ENCODE measurements at places on chromosomes 4 and X.
A peak's percentile ranks its signal among the peaks of the same experiment; 100 is the strongest.

DNA sequence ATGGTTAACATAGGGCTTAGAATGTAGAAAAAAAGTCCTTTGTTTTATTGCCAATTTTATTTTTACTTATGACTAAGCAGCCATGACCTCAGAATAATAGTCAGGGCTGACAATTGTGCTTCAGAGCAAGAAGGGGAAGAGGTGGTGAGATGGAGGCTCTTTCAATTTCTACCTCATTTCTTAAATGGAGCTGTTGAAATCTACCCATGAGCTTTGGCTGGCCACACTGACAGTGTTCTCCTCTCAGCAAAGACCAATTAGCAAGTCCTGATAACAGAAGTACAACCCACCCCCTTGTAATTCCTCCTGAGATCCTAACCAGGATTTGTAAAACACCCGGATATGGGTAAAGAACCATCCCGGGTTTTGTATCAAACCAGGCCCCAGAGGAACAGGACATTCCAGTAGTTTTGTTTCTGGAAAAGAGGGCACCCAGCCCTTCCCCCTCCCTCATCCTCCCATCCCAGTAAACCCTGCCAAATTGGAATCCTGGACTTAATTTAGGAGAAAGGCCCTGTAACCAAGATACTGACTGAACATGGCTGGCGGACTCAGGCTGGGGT, at the start of gene HEPH:
Gene HEPH, plus strand, starts transcription at position 399 of the 563 bp plus-strand sequence. CDS start 6,324 bp downstream, outside the sequence.
- DNase-seq: no peak

- no peak for DNase-seq
Measured at GRCh38 chrX:100863326-100863864, 10.8 kb downstream of the NOX1 start.

GRCh38 chr4:6402566-6403399, 69.6 kb downstream of the PPP2R2C start:
- DNase-seq: no peak

DNA sequence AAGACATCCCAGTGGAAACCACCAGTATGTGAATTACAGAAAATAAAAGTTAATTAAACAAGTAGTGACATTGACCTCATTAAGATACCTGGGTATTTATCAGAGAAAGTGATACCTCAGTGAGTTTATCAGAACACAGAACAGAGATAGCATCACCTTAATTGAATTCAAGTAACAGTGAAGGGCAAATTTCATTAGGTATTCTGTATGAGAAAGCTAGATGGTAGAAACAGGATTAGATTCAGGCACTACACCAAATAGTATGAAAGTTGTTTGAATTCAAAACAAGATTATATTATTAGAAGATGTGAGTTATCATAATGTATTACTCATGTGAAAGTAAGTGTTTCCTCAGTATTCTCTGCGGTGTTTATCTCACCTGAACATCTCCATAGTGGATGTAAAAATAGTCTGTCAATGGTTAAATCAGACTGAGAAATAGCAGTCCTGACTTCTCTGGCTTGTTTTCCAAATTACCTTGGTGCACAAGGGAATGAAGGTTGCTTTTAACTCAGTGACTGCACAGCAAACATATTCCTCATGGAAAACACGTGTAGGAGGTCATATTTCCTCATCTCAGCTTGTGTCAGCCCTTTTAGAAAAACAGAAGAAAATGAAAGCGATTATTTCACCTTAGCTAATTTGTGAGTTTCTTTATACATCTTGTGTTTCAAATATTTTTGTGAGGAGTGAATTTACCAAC, 79.9 kb upstream of the PCDH18 start:
- no peak for DNase-seq

DNA sequence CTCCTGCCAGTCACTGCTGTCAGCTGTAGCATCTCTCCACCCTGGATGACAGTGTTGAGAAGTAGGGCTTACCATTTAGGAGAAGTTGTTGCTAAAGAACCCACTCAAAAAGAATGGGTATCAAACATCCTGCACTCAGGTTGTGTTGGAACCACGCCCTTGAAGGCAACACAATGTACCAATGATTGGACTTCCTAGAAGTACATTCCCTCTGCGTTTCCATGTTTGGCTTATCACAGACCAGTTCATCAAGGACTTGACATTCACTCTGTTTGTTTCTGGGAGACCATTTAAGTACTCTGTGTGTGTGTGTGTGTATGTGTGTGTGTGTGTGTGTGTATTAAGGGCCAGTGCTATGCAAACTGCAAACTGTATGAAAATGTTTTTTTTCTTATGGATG, 200.6 kb upstream of the GATB start:
- no peak for DNase-seq

DNA sequence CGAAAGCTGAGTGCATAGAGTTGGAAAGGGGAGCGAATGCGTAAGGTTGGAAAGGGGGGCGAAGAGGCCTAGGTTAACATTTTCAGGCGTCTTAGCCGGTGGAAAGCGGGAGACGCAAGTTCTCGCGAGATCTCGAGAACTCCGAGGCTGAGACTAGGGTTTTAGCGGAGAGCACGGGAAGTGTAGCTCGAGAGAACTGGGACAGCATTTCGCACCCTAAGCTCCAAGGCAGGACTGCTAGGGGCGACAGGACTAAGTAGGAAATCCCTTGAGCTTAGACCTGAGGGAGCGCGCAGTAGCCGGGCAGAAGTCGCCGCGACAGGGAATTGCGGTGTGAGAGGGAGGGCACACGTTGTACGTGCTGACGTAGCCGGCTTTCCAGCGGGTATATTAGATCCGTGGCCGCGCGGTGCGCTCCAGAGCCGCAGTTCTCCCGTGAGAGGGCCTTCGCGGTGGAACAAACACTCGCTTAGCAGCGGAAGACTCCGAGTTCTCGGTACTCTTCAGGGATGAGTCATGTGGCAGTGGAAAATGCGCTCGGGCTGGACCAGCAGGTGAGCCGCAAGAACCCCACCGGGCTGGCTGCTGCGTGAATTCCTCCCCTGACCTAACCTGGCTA, at the start of gene DDX3X:
Gene DDX3X, plus strand, starts transcription at position 419 of the 619 bp plus-strand sequence. Its CDS starts 91 bp downstream, at position 510.
- DNase-seq: peak; percentile 87

GRCh38 chrX:119685225-119686066, 7.5 kb downstream of the SEPTIN6 start:
- peak; percentile 83 for DNase-seq

DNA sequence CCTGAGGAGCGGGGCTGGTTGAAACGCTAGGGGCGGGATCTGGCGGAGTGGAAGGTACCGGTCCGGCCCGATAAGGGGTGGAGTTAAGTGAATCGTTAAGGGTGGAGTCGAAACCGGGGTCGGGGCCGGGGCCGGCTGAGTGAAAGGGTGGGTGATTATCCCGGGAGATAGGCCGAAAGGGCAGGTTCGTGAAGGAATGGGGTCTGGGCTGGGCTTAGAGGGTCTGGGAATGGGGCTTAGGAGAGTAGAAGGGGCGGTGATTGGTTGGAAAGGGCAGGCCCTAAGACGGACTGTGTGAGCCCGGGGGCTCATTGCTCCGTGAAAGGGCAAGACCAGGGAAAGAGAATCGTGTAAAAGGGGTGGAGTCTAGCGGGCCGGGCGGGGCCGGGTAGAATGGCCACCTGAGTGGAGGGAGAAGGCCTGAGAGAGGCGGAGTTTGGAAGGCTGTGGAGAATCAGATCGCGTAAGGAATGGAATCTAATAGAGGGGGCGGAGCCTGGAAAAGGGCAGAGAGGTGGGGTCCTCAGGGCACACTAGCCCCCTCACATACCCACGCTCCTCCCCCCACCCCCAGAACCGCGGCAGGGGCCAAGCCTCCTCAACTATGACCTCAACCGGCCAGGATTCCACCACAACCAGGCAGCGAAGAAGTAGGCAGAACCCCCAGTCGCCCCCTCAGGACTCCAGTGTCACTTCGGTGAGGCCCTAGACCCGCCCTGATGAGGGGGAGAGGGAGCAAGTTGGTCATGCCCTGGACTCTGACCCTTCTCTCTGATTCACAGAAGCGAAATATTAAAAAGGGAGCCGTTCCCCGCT, 430 bp downstream of the HDAC6 start:
- peak; percentile 71 for DNase-seq

- peak; percentile 53 for DNase-seq
Measured at GRCh38 chrX:50117476-50117875, 83.3 kb downstream of the AKAP4 start.

GRCh38 chrX:17860811-17861488, at the start of gene RAI2:
Gene RAI2 (minus strand): TSS chrX:17861298. CDS start chrX:17802010, 59,288 bp downstream.
- no peak for DNase-seq

DNA sequence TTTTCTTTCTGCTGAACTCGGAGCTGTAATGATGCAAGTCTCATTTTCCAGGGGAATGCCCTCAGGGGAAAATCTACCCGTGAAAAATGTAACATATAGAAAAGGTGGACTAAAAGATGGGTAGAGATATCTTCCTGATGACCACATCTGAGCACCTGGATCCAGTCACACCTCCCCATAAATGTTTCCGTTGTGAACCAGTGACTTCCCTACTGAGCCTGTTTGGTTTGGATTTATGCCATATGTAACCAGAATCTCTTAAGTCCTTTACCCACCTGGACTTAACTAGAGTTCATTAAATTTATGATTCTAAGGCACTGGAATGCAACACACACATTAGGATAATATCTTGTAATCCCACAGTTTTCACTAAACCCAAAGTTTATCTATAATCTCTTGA, 171.1 kb downstream of the ZNF330 start:
- DNase-seq: no peak

GRCh38 chr4:45745741-45746140, 378.1 kb downstream of the GABRG1 start:
- DNase-seq: no peak

GRCh38 chr4:72505314-72505744, 63.7 kb downstream of the ADAMTS3 start:
- DNase-seq: peak; percentile 40

DNA sequence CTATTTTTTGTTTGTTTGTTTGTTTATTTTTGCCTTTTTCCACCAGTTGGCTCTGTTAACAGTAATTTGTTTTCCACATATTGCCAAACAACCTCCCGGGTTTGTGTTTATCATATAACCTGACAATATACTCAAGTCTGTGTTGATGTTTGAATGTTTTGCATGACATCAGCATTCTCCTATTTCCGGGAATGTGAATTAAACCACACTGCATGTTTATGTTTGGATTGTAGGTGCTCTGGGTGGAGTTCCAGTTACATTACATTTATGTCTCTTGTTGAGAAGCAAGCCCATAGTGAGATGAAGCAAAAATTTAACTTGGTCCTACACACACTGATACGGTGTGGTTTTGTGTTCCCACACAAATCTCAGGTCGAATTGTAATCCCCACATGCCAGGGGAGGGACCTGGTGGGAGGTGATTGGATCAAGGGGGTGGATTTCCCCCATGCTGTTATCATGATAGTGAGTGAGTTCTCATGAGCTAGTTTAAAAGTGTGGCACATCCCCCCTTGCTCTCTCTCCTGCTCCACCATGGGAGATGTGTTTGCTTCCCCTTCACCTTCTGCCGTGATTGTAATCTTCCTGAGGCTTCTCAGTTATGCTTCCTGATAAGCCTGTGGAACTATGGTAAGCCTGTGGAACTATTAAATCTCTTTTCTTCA, 54.4 kb upstream of the CLNK start:
- no peak for DNase-seq
